Thymus (tissue), 14 donors: ENCODE measurements at places on chromosomes 3 and 15.
A peak's percentile ranks its signal among the peaks of the same experiment; 100 is the strongest.

DNA sequence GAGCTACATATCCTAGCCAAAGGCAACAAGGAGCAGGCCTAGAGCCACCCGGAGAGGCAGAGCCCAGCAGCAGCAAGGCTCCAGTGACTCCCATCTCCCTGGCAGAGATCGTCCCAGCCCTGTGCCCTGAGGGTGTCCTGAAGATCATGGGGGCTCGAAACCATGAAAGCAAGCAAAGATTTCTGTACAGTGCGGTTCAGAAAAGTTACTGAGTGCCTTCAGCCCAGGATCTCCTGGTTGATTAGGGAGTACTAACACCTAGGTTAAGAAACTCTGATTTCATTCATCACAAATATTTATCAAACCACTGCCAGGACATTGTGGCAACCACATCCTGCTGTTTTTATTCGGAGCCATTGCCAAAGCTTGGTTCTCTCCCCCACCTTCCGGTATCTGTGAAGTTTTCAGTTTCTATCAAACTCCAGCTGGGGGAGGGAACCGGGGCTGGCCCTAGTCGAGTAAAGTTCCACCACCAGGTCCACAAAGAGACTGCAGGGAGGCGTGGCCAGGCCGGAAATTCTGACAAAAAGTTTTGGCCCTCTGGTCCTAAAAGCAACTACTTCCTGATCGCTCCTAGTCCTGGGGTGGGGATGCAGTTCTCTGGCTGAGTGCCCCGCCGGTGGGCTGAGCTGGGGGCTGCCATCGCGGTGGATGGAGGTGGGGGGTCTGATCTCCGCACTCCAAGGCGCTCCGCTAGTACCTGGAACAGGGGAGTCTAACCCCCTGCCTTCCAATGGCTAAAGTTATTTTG lies 1.2 kb downstream of the RAB43 start:
- DNase-seq: peak; percentile 85
- H3K36me3 ChIP-seq: peaks cover 10% of the 10 kb centered on the region
- H3K4me1 ChIP-seq: peaks cover 54% of the 10 kb centered on the region
- no peaks in the 10 kb centered on the region for H3K27me3 ChIP-seq

GRCh38 chr3:50572158-50572557 lies 2.8 kb downstream of the HEMK1 start:
- DNase-seq: no peak
- peaks cover 82% of the 10 kb centered on the region for H3K4me1 ChIP-seq
- H3K36me3 ChIP-seq: peaks cover 28% of the 10 kb centered on the region
- no peak overlapping the region for H3K4me3 ChIP-seq
- H3K27me3 ChIP-seq: no peaks in the 10 kb centered on the region

DNA sequence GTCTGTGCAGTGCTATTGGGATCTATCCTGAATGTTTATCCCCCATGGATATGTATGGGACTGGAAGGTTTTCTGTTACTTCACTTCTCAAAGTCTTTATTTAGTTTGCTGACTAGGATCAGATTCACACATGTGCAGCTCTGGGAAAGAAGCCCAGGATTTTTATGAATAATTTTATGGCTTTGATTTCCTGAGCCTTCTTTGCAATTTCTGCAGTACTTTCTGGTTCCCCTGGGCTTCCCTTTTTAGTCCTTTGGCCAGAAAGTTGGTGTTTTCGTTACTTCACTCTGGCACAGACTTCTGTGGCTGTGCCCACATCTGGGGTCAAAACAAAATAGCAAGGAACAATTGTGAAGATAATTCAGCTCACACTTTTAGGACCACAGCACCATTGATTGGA lies 721.0 kb downstream of the OTOL1 start:
- H3K27ac ChIP-seq: no peak overlapping the region
- no peaks in the 10 kb centered on the region for H3K4me1 ChIP-seq
- DNase-seq: no peak
- no peak overlapping the region for H3K4me3 ChIP-seq

DNA sequence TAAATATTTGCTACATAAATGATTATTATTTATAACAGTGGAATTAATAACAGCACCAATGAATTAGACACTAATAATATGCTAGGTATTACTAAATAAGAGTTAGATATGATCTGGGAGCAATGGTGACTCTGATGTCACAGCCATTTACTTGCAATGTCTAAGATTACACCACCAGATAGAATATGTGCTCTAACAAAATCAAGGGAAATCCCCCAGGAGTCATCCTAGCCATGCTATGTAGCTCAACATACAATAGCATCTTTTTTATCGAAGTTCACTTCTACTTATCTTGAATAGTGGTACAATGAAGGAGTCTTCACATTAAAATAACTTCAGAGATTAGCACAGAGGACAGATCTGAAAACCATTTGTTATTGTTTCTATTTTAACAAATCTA lies 154.0 kb downstream of the FMN1 start:
- H3K4me3 ChIP-seq: no peak overlapping the region
- no peak overlapping the region for H3K27ac ChIP-seq
- no peak for DNase-seq
- no peaks in the 10 kb centered on the region for H3K36me3 ChIP-seq
- H3K27me3 ChIP-seq: no peaks in the 10 kb centered on the region

DNA sequence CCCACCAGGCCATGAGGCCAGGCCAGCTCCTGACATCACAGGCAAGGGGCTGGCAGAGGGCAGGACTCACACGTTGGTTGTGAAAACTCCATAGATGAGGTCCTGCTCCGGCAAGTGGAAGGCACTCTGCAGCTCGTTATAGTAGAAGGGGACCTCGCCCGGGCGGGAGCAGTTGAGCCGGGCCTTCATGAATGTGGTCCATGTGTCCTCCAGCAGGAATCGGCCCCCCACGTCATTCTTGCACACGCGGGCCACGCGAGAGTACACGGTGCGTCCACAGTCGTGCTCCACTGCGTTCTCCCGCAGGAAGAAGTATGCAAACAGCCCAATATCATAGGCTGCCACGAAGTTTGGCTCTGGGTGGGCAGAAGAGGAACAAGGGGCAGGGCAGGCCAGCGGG lies 101.2 kb downstream of the SEMA5B start:
- H3K4me1 ChIP-seq: peaks cover 6% of the 10 kb centered on the region
- DNase-seq: no peak
- no peak overlapping the region for H3K4me3 ChIP-seq
- peaks cover 51% of the 10 kb centered on the region for H3K27me3 ChIP-seq
- H3K36me3 ChIP-seq: no peaks in the 10 kb centered on the region

DNA sequence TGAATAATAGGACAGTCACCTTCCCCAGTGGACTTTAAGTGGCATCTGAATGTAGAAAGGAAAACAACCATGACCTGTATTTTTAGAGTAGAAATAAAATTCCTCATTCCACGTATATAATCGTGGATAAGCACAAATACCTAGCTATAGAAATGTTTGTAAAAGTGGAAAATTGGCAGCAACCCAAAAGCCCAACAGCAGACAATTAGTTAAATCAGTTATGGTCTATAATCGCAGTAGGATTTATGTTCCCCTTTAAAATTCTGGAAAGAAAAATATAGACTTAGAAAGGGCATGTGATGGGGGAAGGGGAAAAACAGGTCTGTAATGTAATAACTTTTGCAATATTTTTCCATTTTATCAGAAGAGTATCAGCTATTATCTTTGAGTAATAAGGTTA lies 241.9 kb upstream of the ST8SIA2 start:
- H3K4me1 ChIP-seq: peaks cover 18% of the 10 kb centered on the region
- no peaks in the 10 kb centered on the region for H3K36me3 ChIP-seq
- no peak overlapping the region for H3K27ac ChIP-seq
- no peak overlapping the region for H3K4me3 ChIP-seq
- DNase-seq: no peak
- no peaks in the 10 kb centered on the region for H3K27me3 ChIP-seq

DNA sequence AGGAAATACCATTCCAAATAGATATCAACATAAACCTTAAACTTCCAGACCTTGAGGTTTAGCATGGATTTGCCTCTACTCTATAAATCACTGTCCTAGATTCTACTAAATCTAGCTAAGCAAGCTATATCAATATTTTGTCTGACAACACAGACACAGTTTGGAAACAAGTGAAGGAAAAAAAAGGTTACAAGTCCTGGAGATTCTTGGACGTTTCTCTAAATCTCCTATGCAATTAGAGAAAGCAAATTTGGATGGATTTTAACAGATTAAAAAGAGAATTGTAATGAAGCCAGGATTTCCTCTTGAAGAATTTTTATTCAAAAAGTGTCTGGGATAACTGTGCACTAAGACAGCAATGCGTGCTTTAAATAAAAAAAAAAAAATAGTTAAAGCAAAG lies 441.1 kb upstream of the DPH6 start:
- no peaks in the 10 kb centered on the region for H3K36me3 ChIP-seq
- H3K4me3 ChIP-seq: no peak overlapping the region
- H3K4me1 ChIP-seq: no peaks in the 10 kb centered on the region
- no peak overlapping the region for H3K27ac ChIP-seq

DNA sequence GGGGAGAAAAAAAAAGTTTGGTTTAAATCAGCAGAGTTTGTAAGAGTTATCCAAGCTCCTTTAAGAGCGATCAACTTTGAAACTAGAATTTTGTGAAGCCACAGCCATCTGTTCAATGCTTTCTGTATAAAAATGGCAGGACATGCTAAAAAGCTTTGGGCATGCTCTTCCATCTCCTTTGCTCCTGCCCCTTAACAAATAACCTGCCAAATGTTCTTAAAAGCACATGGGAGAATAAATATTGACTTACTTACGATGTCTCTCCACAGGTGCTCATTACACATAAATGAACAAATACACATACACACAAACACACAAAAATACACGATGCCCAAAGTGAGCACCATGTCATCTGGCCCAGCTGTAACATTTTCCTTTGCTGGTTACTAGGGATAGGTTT lies 211.8 kb upstream of the DPH6 start:
- no peak overlapping the region for H3K4me3 ChIP-seq
- H3K27ac ChIP-seq: no peak overlapping the region
- no peaks in the 10 kb centered on the region for H3K27me3 ChIP-seq
- no peaks in the 10 kb centered on the region for H3K4me1 ChIP-seq

DNA sequence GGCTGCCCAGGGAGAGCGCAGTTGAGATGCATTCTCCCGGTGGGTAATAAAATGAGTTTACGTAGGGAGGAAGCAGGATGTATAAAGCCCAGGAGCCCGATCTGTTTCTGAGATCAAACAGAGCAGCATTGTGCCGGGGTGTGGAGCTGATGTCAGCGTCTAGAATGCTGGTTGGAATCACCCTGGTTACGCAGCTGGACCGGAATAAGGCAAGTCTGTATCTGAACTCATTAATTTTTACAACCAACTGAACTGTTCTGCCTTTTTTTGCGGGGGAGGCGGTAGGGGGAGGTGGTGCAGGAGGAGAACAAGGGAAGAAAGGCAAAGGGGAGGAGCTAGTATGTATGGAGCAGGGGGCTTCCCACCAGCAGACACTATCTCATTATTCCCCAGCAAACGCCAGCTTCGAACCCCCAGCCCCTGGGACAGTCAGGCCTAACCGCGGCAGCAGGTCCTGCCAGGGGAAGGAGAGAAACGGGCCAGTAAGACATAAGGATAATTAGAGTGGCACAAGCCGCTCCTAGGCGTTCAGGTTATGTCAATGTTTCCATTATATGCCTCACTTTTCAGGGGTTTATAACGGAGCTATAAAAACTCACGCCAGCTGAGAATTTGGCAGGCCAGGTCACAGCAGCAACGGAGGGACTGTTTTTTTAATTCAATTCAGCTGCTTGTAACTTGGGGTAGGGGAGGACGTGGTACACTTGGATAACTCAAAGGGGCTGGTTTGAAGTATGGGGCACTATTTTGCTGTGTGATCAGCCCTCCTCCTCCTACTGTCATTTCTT lies 175.3 kb upstream of the HES1 start:
- no peak overlapping the region for H3K27ac ChIP-seq
- peaks cover 7% of the 10 kb centered on the region for H3K4me1 ChIP-seq
- no peaks in the 10 kb centered on the region for H3K36me3 ChIP-seq
- H3K27me3 ChIP-seq: peaks cover 4% of the 10 kb centered on the region
- no peak for DNase-seq
- H3K4me3 ChIP-seq: no peak overlapping the region

GRCh38 chr3:134998855-134999254 lies 203.8 kb downstream of the EPHB1 start:
- no peaks in the 10 kb centered on the region for H3K36me3 ChIP-seq
- no peak overlapping the region for H3K4me3 ChIP-seq
- DNase-seq: no peak
- no peaks in the 10 kb centered on the region for H3K27me3 ChIP-seq

GRCh38 chr3:102712896-102713295 lies 278.1 kb downstream of the ZPLD1 start:
- no peaks in the 10 kb centered on the region for H3K36me3 ChIP-seq
- peak; percentile 3 for DNase-seq
- no peak overlapping the region for H3K4me3 ChIP-seq
- H3K4me1 ChIP-seq: peaks cover 10% of the 10 kb centered on the region

- no peak for DNase-seq
- H3K36me3 ChIP-seq: no peaks in the 10 kb centered on the region
- no peak overlapping the region for H3K27ac ChIP-seq
- H3K4me3 ChIP-seq: no peak overlapping the region
Observed at GRCh38 chr15:57595011-57595866, 3.5 kb downstream of the MYZAP start.

DNA sequence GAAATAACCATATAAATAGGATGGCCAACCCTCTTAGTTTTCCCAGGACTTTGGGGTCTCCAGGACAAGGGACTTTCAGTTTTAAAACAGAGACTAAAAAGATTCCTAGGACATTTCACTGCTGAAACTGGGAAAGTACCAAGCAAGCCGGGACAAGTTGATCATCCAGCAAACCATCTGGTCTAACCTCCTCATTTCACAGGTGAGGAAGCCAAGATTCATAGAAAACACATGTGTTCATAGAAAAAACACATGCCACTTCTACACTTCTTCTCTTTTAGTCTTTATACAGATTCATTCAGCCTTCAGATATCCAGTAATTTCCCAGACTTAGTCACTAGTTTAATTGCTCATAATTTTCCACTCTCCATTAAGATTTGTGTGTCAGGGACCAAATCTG lies 165.6 kb upstream of the CCDC54 start:
- H3K36me3 ChIP-seq: no peaks in the 10 kb centered on the region
- no peaks in the 10 kb centered on the region for H3K27me3 ChIP-seq
- no peaks in the 10 kb centered on the region for H3K4me1 ChIP-seq
- no peak overlapping the region for H3K4me3 ChIP-seq

DNA sequence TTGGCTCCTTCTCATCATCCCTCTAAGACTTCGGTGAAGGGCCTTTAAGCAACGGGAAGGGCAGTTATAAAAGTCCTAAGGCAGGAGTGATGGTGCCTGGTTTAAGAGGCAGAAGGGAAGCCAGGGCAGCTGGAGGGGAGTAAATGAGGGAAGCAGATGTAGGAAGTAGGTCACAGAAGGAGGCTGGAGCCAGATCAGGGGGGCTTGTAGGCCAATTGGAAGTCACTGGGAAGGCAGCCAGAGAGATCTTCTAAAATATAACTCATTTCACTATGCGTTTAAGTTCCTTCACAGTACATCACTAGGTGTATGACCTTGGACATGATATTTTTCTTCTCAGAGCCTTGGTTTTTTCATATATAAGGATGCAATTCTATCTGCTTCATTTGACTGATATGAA lies 94.7 kb downstream of the MYH15 start:
- H3K27ac ChIP-seq: no peak overlapping the region
- no peak for DNase-seq
- no peak overlapping the region for H3K4me3 ChIP-seq
- no peaks in the 10 kb centered on the region for H3K27me3 ChIP-seq
- no peaks in the 10 kb centered on the region for H3K4me1 ChIP-seq

DNA sequence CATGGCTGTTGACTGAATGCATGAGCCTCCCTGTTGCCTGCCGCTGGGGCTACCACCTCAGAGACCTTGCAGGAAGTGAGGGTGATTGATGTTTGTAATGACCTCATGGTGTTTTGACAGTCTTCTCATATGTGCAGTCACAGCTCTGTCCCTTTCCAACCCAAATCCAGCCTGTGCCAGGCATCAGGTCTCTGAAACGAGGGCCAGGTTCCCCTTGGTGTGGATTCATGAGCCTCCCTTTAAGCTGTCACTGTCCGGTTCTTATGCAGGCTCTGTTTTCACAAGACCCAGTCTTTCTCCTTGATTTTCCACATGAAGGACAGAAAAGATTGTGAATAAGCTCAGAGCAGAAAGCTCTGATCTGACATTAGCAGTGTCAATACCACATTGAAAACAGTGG lies 43.1 kb downstream of the CEMIP start:
- H3K27ac ChIP-seq: no peak overlapping the region
- H3K4me1 ChIP-seq: peaks cover 3% of the 10 kb centered on the region
